ENCODE measurements at places on chromosomes 16 and 17. TPM values are rescaled to one million over a fixed set of nuclear protein-coding genes. Genes with fewer than 3 reads are reported as not detected.

- no peaks in the 10 kb centered on the region for H3K4me1 ChIP-seq
- H3K36me3 ChIP-seq = no peaks in the 10 kb centered on the region
- no peak overlapping the region for H3K4me3 ChIP-seq
- no peak overlapping the region for H3K27ac ChIP-seq
- DNase-seq = no peak
Observed at GRCh38 chr16:76819226-76819916, 371.6 kb upstream of the MON1B start.

- no peaks in the 10 kb centered on the region for H3K4me1 ChIP-seq
- no peak for DNase-seq
- H3K27ac ChIP-seq = no peak overlapping the region
- H3K27me3 ChIP-seq = peaks cover 7% of the 10 kb centered on the region
- H3K36me3 ChIP-seq = no peaks in the 10 kb centered on the region
- no peak overlapping the region for H3K4me3 ChIP-seq
Observed at GRCh38 chr16:66473654-66474519, 46.8 kb downstream of the BEAN1 start.

GRCh38 chr16:30949650-30950515 is 1.0 kb downstream of the ORAI3 start:
- H3K4me1 ChIP-seq = peaks cover 4% of the 10 kb centered on the region
- no peaks in the 10 kb centered on the region for H3K27me3 ChIP-seq
- H3K36me3 ChIP-seq = peaks cover 2% of the 10 kb centered on the region
- peak overlapping the region; percentile 95 for H3K4me3 ChIP-seq
- peak overlapping the region; percentile 92 for H3K27ac ChIP-seq

Gene CCL17
- not detected for total RNA-seq

DNA sequence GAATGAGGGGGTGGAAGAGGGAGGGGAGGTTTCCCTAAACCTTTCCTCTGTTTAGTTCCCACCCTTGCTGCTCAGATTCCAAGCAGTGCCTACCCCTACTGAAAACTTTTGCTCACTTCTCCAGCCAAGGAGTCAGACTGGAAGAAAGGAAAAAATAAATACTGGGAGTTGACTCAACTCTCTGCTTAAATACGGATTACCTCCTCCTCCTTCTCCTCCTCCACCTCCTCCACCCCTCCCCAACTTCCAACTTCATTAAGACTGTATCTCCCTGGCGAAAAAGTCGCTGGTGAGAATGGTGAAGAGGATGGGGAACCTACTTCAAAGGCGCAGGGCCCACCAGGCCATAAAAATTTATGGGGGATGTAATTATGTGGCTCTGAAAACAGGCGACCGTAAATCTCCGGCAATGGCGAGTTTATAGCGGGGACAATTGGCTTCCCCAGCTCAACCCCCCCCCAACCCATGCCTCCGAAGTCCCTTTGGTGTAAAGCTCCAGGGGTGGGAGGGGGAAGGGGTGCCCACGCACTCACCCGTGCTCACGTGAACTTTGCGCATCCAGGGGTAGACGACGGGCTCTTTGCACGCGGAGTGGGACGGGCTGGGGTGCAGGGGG is 712 bp downstream of the HOXB4 start:
- no peak for DNase-seq
- no peak overlapping the region for H3K27ac ChIP-seq
- peaks cover 4% of the 10 kb centered on the region for H3K4me1 ChIP-seq
- peaks cover 97% of the 10 kb centered on the region for H3K27me3 ChIP-seq
- no peaks in the 10 kb centered on the region for H3K36me3 ChIP-seq

Gene KRT33B
- total RNA-seq = not detected

Gene KIF19
- 0.42 TPM for total RNA-seq

GRCh38 chr17:16415031-16415924 is at the start of gene TRPV2:
Gene TRPV2 (plus strand): TSS chr17:16415571. CDS start chr17:16417669, 2,098 bp downstream.
- DNase-seq = no peak
- H3K4me1 ChIP-seq = peaks cover 8% of the 10 kb centered on the region
- no peaks in the 10 kb centered on the region for H3K36me3 ChIP-seq

Gene COQ9
- total RNA-seq = 115 TPM

Gene KIF2B
- total RNA-seq = not detected

DNA sequence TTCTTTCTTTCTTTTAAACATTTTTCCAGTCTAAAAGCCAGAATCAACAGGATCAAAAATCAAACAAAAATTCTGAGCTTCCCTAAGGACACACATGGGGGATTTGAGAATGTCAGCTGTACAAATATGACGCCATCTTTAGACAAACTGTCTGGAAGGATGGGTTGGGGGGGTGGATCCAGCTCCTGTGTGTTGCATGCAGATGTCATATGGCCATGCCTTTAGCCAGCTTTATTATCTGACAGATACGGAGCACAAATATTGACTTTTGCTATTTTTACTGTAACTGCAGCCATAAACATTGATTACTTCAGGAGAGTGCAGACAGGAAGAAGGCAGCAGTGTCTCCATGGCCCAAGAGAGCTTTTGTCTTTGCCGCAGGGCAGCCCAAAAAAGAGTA is 279.4 kb upstream of the ELAC2 start:
- no peaks in the 10 kb centered on the region for H3K4me1 ChIP-seq
- DNase-seq = no peak
- H3K36me3 ChIP-seq = no peaks in the 10 kb centered on the region

GRCh38 chr17:76997981-76998531 is 129.9 kb downstream of the MGAT5B start:
- H3K36me3 ChIP-seq = no peaks in the 10 kb centered on the region
- H3K27ac ChIP-seq = no peak overlapping the region
- H3K4me1 ChIP-seq = no peaks in the 10 kb centered on the region
- no peak for DNase-seq

- H3K27ac ChIP-seq = no peak overlapping the region
- H3K36me3 ChIP-seq = no peaks in the 10 kb centered on the region
- no peaks in the 10 kb centered on the region for H3K27me3 ChIP-seq
- peaks cover 18% of the 10 kb centered on the region for H3K4me1 ChIP-seq
- DNase-seq = no peak
- H3K4me3 ChIP-seq = no peak overlapping the region
Observed at GRCh38 chr16:65034915-65035314, 86.9 kb downstream of the CDH11 start.

Gene STX1B
- total RNA-seq = 8.1 TPM

DNA sequence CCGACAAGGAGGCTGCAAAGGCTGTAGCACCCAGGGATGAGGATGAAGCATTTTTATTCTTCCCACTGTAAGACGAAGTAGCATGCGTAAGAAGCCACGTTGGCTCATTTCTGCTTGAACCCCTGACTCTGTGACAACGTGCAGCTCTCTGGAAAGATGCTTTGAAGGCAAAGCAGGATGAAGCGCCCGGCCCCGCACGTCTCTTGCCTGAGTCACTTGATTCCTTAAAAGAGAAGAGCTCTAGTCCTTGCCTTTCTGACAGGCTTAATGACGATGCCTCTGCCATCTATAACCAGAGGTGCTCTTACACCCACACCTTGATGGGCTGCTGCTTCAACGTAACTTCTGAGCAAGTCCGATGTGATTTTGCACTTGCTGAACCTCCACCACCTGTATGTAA is 76.7 kb upstream of the MED9 start:
- no peak overlapping the region for H3K27ac ChIP-seq
- DNase-seq = no peak
- H3K36me3 ChIP-seq = no peaks in the 10 kb centered on the region
- H3K27me3 ChIP-seq = peaks cover 3% of the 10 kb centered on the region
- no peaks in the 10 kb centered on the region for H3K4me1 ChIP-seq

Gene ZNF764
- total RNA-seq = 34.7 TPM

- no peaks in the 10 kb centered on the region for H3K36me3 ChIP-seq
- no peaks in the 10 kb centered on the region for H3K27me3 ChIP-seq
- peak; percentile 28 for DNase-seq
- H3K4me3 ChIP-seq = no peak overlapping the region
Observed at GRCh38 chr17:81866440-81867169, 4.5 kb downstream of the ARHGDIA start.

Gene TBC1D28
- total RNA-seq = not detected

Gene KRTAP9-3
- total RNA-seq = not detected

- no peak overlapping the region for H3K27ac ChIP-seq
- H3K27me3 ChIP-seq = no peaks in the 10 kb centered on the region
- peaks cover 10% of the 10 kb centered on the region for H3K4me1 ChIP-seq
- H3K4me3 ChIP-seq = no peak overlapping the region
- no peak for DNase-seq
Observed at GRCh38 chr16:6682142-6682811, 650.4 kb upstream of the RBFOX1 start.

Gene METTL2A
- total RNA-seq = 26.1 TPM

DNA sequence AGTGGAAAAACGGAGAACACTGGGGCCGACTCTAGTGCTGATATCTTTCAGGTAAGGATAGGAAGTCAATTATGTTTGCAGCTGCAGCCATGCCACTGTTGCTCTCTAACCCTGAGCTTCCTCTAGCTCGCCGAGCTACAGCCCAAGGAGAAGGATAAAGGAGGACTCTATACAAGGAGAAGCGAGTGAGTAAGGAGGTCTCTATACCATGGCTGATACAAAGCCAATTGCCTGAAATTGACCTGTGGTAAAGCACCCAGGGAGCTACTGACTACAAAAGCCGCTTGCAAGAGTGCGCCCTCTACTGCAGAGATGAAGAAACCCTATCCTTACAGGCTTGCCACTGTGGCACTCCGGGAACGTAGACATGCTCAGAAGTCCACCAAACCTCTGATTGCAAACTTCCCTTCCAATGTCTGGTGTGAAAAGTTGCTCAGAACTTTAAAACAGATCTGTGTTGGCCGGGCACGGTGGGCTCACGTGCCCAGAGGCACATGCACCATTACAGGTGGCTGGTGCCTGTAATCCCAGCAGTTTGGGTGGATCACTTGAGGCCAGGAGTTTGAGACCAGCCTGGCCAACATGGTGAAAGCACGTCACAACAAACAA is 10.8 kb upstream of the SLC46A1 start:
- H3K36me3 ChIP-seq = no peaks in the 10 kb centered on the region
- H3K4me1 ChIP-seq = no peaks in the 10 kb centered on the region
- H3K4me3 ChIP-seq = no peak overlapping the region
- no peak overlapping the region for H3K27ac ChIP-seq
- DNase-seq = peak; percentile 80

DNA sequence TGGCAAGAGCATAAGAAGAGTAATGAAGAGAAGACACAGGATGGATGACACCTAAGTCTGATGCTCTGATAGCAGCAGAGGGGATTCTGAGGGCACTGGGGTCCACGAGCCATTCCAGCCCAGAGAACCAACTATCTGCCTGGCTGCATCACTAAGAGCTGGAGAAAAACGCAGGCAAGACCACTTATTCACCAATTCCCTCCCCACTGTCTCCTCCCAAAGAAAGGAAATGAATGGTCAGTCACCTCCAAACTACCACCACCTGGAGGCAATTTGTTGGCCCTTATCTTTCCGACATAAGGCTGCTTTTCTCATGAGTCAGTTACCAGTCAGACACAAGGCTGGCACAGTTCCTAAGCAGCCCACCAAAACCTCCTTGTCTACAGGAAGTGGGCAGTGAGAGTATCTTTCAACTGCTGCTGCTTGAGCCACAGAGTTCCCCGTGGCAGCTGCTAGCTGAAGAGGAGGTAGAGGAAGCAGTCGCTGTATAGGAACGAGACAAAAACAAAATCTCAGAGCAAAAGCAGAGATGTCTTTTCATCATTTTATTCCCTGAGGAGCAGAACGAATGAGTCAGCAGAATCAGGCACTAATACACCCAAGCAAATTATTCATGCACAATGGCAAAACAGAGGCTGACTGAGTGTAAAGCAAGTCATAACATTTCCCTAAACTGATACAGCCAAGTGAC is 111.1 kb downstream of the SMG6 start:
- no peak overlapping the region for H3K4me3 ChIP-seq
- no peaks in the 10 kb centered on the region for H3K36me3 ChIP-seq
- DNase-seq = peak; percentile 97
- peak overlapping the region; percentile 23 for H3K27ac ChIP-seq

Gene OTOA
- 0.51 TPM for total RNA-seq

DNA sequence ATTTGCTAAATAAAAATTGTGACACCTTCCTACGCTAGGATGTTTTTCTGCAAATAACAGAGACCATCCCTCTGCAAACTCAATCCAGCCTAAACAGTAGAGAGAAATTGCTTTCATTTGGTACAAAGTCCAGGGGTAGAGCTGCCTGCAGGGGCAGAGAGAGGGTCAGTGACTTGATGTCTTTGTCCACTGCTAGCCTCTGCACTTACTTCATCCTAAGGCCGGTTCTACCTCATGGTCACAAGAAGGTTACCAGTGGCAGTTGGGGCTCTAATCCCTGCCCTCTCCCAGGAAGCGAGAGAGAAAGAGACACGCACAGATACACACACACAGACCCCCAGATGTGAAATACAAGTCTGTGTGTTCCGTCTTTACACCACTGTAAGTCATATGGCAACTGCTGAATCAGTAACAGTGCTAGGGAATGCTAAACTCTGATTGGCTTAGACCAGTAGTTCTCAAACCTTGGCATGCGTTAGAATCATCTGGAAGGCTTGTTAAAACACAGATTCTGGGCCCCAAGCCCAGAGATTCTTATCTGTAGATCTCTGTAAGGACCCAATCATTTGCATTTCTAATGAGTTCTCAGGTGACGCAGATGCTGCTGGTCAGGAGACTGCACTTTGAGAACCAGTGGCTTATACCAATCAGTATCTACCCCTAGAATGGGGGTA is 13.1 kb upstream of the LPCAT2 start:
- peaks cover 13% of the 10 kb centered on the region for H3K4me1 ChIP-seq
- no peak overlapping the region for H3K4me3 ChIP-seq
- DNase-seq = peak; percentile 41
- no peaks in the 10 kb centered on the region for H3K36me3 ChIP-seq
- H3K27me3 ChIP-seq = no peaks in the 10 kb centered on the region

GRCh38 chr17:330993-331701 is 21.5 kb downstream of the RPH3AL start:
- peaks cover 32% of the 10 kb centered on the region for H3K4me1 ChIP-seq
- no peak for DNase-seq
- no peaks in the 10 kb centered on the region for H3K27me3 ChIP-seq
- no peak overlapping the region for H3K4me3 ChIP-seq

Gene ZNF287
- total RNA-seq = 9.9 TPM

DNA sequence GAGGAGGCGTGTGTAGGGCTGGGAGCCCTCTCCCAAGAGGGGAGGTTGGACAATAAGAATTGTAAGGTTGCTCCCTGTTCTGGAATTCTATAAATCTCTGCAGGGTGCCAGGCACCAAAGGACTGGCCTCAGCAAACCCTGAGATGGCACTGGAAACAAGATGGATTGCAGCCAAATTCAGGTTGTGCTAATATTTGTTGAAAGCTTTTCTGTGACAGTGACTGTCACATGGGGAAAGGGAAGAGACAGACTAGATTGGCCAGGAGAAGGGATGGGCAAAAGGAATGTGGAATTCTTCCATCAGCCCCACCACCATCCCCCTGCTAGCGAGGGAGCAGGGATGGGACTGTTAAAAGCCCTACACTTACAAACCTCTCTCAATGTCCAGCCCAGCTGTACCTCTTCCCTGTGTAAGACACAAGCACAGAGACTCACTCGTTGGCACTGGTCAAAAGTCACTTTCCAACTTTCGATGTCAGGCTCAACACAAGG is 62.4 kb downstream of the SOX9 start:
- no peak overlapping the region for H3K4me3 ChIP-seq
- no peaks in the 10 kb centered on the region for H3K27me3 ChIP-seq
- H3K27ac ChIP-seq = no peak overlapping the region
- no peak for DNase-seq
- no peaks in the 10 kb centered on the region for H3K36me3 ChIP-seq

- no peaks in the 10 kb centered on the region for H3K27me3 ChIP-seq
- no peak overlapping the region for H3K27ac ChIP-seq
- H3K4me1 ChIP-seq = no peaks in the 10 kb centered on the region
- H3K36me3 ChIP-seq = peaks cover 8% of the 10 kb centered on the region
- H3K4me3 ChIP-seq = no peak overlapping the region
Observed at GRCh38 chr16:67063008-67063407, 34.1 kb downstream of the CBFB start.

- H3K27ac ChIP-seq = no peak overlapping the region
- H3K4me1 ChIP-seq = no peaks in the 10 kb centered on the region
- no peaks in the 10 kb centered on the region for H3K27me3 ChIP-seq
- H3K4me3 ChIP-seq = no peak overlapping the region
- H3K36me3 ChIP-seq = no peaks in the 10 kb centered on the region
- no peak for DNase-seq
Observed at GRCh38 chr17:18117982-18118975, 9.7 kb downstream of the MYO15A start.

Data from cardiac muscle cell (in vitro differentiated cells and primary cell).